Memory B cell (primary cell): ENCODE measurements at places on chromosomes 3 and 15.
A peak's percentile ranks its signal among the peaks of the same experiment; 100 is the strongest.

GRCh38 chr3:48558493-48559134, 2.0 kb upstream of the PFKFB4 start:
- DNase-seq = no peak

- no peak for DNase-seq
Measured at GRCh38 chr3:189890496-189890895, 230.2 kb downstream of the P3H2 start.

- DNase-seq = peak; percentile 48
Measured at GRCh38 chr15:28086175-28086703, 12.9 kb downstream of the OCA2 start.

DNA sequence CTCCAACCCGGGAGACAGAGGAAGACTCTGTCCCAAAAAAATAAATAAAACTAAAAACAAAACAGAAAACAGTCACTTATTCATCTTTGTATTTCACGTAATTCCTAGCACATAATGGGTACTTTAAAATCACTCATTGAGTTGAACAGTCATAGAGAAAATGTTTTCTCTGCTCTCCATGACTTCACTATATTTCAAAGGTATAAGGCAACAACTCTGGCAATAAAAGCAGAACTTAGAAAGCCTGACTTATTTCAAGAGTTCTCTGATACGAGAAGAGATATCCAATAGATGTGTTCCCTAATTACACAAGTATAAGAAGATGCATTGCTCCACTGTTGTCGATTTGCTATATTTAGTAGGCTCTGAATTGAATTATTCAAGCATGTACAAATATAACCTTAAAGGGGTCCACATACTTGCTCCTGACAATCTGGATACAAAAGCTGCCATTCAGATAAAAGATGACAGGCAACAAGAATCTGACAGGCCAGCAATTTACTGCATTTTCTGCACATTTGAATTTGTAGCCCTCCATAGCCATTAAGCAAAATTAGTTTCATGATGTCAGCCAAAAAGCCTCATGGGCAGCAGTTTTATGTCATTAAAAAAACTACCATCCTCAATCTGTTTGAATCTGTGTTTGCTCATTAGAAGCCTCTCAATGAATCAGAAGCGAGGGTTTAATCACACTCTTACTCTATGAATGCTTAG, 47.9 kb downstream of the PEAK1 start:
- no peak for DNase-seq

- peak; percentile 75 for DNase-seq
Measured at GRCh38 chr3:45593708-45594601, 596 bp upstream of the LIMD1 start.
